ENCODE measurements at places on chromosomes 7 and 10.

DNA sequence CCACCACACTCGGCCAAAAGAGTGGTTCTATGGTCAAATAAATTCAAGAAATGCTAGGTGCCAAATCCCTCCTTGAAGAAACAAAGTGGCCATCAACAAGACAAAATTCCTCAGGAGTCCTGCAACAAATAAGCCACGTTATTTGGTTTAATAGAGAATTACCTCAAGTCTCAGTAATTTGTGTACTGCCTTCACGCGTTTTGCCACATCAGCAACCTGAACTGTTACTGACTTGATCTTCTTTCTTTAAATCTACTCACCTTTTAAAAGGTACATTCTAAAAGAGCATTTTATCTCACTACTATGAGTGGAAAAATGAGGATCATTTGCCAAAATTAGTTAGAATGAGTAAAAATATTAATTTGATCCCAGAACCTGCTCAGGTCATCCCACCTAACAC lies 34.6 kb upstream of the LCOR start:
- DNase-seq = no peak

DNA sequence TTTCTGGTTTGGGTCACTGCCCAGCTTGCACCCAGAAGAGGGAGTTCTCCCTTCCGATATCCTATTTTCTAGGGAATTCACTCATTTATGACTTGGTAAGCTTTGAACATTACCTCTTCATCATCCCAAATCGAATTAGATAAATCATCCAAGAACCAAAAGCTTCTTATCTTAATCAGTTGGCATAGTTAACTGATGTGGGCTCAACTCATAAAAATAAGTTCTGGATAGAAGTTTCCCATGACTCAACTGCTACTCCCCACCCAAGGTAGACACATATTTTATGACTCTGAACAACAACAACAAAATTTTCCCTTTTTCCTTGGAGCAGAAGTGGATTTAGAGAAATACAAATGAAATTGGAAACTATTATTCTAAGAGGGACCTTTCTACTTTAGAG lies 102.9 kb upstream of the CCDC6 start:
- no peak for DNase-seq

GRCh38 chr7:41599760-41600159 lies 103.1 kb downstream of the INHBA start:
- DNase-seq = no peak

DNA sequence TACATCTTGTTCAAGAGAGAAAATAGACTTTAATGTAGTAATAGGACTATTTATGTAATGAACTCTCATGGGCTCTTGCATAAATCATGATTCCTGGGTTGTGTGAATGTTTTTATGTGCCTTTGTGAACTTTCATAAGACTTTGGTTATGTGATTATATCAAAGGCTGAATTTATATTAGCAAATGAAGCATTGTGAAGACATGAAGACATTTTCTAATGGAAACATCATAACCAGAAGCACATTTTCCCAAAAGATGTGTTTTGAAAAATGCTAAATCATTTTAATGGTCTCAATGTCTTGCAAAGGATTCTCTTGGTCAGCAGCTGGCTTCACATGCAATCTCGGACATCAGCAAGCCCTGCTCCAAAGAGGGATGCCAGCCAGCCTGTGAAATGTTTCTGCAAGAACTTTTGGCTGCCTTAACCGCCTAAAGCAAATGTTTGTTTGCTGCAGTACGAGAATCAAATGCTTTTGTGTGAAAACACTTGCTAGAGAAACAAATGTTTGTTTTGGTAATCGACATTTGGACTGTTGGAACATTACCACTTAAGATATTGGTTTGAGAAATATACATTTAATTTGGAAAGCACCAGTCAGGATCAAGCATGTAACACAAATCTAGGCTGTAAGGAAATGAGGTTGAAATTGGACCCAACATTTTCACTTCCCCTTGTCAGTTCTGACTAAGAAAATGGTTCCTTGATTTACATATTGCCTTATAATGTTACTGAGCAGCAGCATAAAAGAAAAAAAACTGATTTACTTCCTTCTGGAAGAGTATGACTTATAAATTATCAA lies 102.1 kb downstream of the RTKN2 start:
- DNase-seq = no peak

- DNase-seq = no peak
These were observed 63.4 kb downstream of the SRPK2 start for GRCh38 chr7:105325216-105325904.

Measured in left lung (tissue), 14 donors.